ENCODE measurements at places on chromosomes 6 and 20.

- DNase-seq: no peak
Observed at GRCh38 chr20:51461306-51461705, 81.2 kb downstream of the NFATC2 start.

DNA sequence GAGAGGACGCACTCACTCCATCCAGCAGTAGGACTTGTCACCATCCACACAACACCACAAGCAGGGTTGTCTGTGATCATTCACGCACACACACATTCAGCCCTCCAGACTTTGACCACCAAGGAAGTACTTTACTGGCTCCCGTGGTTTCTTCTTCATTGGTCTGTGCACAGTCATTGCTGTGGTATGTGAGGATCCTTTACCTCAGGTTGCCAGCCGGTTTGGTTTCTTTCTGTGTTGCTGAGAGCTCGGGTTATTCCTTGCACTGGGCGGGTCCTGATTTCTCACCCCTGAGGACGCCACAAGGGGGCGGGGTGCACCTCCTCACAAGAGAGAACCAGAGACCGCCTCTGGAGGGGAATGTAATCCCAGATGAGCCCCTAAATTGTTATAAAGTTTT lies 11.2 kb downstream of the SLC35A1 start:
- DNase-seq: no peak

DNA sequence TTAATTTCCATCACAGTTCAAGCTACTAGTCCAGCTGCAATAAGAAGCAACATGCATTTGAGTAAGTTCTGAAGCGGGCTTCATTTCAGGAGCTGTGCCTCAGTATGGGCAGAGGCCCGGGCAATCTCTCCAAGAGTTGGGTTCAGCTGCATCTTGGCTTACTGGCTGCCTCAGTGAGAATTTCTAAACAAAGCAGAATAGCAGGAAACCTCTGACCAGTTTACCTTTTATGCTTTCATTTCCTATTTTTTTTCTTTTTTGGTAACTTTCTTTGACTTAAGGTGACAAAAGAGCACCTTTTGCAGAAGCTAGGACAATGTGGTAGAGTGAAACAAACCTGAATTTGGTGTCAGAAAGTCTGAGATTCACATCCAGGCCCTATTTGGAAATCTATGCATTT lies 51.0 kb upstream of the FBXO30 start:
- DNase-seq: no peak

GRCh38 chr20:32067234-32067821 lies 15.3 kb downstream of the HCK start:
- DNase-seq: no peak

GRCh38 chr20:37529968-37530600 lies 2.4 kb upstream of the BLCAP start:
- DNase-seq: peak; percentile 51

DNA sequence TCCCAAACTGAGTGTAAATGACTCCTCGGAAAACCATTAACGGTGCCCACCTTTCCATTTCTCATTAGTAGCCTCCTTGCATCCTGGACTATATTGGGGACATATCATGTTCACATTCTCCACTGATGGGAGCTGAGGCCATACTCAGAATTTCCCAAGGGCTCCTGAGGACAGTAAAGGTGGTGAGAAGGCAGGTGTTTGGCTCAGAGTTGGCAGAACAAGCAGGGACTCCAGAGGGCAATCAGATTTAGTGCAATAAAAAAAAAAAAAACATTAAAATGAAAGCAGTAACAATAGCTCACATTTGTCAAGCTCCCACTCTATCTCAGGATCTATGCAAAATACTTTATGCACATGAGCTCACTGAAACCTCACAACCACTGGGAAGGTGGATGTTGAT lies 401.4 kb downstream of the MAFB start:
- no peak for DNase-seq

GRCh38 chr20:35604449-35604747 lies 11.2 kb upstream of the SPAG4 start:
- no peak for DNase-seq

DNA sequence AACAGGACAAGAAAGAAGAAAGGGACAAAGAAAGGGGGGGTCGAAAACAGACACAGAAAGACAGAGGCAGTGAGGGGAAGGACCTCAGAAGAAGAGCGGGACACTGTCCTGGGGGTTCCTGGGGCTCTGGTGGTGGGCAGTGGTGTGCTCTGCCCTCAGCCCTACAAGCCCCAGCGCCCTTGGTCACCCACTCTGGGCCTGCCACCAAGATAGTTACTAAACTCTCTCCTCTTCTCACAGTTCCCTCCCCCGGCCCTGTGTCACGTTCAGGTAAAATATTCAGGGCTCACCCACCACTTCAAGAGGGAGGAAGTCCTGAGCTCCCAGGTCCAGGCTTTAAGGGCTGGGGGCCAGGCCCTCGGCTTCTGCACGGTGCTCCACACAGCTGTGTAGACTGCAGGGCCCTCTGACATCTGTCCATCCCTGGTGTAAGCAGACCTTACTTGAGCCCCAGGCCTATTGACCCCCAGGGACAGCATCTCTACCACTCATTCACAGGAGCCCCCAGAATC lies 87.4 kb downstream of the MRPL14 start:
- no peak for DNase-seq

- DNase-seq: no peak
Observed at GRCh38 chr20:18545566-18545965, 21.7 kb upstream of the SMIM26 start.

GRCh38 chr20:35007891-35008290 lies 52.2 kb downstream of the MYH7B start:
- no peak for DNase-seq

- peak; percentile 63 for DNase-seq
Observed at GRCh38 chr6:34272013-34272926, 23.5 kb upstream of the SMIM29 start.

GRCh38 chr6:95994151-95994550 lies 21.6 kb upstream of the FUT9 start:
- DNase-seq: no peak

DNA sequence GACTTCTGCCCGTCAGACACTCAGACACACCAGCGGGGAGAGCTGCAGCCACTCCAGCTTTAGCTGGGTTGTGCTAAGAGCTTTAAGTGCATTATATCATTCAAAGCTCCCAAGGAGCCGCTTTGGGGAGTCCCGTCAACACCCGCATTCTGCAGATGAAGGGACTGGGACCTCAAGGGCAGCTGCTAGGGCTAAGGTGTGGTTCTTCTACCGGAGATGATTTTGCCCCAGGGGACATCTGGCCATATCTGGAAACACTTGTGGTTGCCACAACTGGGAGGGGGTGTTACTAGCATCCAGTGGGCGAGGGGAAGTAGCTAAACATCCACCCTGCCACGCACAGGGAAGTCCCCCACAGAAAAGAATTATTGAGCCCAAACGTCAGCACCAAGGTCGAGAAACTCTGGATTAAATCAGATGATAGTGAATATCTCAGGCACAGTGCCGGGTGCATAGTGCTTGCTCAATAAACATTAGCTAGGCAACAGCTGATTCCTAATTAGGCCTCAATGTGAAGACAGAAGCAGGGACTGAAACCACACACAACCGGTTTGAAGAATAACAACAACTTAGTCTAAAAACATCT lies 29.6 kb downstream of the PMEPA1 start:
- DNase-seq: no peak

DNA sequence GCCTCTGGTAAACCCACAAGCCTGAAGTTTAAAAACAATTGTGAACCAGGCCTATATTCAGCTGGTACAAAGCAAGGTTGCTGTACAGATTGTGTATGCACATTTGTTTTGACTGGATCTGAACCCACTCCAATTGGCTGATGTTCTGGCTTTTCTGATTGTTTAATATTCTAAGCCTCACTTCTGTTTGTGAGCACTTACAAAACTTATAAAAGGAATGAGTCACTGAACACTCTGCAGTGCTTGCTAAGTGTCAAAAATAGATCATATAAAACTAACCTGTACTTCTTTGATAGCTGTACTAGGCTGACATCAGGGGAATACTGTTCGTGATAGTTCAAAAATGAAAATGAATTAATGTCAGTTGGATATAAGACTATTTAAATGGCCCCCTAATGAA lies 12.1 kb downstream of the COL21A1 start:
- no peak for DNase-seq

- DNase-seq: no peak
Observed at GRCh38 chr6:141261672-141262060, 871.1 kb upstream of the GJE1 start.

DNA sequence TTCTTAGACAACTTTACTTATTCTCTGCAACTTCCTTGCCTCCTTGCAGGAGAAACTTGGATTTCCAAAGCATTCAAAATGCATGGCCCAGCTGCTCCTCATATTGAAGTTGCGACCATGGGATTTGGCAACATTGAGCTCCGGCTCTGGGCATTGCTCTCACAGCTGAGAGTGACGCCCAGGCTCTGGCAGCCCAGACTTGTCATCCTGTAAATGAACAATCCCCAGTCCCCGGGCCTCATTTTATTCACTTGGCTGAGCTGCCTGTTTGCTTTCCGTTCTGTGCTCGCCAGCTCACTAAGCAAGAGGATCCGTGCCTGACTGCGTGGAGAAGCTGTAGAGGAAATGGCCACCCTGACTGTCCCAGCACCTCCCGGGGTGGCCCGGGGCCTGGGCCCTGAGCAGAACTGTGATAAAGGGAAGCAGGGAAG lies 119.5 kb upstream of the CD93 start:
- DNase-seq: peak; percentile 88

DNA sequence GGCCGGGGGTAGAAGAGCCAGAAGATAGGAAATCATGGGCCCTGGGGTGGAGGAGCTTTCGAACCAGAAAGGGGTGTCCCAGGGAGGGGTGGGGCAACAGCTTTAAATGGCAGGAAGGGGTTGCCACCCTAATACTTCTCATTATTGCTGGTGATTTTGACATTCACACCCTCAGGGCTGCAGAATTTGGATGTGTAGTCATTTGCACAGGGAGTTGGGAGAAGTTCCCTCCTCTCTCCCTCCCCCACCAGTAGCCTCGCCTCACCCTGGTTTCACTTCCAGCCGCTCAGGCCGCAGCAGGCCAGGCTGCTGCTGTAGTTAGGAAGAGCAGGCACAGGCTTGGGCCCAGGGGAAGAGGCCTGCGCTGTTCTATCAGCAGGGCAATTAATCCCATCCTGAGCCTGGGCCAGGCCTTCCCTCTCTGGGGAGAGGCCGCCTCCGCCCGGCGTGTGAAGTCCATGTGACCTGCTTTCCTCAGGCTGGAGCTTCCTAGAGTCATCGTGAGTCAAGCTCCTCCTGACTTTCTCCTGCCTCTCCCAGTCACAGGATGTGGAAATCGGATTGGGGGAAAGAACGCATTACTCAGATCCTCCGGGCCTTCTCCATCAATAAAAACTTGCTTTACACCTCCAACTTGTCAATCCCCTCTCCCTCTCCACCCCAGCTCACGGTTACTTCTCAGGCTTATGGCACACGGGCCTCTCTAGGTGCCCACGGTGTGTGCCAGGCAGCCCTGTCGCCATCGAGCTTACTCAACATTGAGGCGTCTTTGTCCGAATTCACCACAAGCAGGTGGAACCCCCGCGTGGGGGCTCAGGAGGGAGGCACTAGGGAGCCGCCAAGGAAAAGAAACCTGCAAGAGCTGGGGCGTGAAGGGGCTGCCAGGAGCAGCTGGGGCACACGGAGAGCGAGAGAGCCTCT lies 7.8 kb downstream of the ADTRP start:
- peak; percentile 86 for DNase-seq

DNA sequence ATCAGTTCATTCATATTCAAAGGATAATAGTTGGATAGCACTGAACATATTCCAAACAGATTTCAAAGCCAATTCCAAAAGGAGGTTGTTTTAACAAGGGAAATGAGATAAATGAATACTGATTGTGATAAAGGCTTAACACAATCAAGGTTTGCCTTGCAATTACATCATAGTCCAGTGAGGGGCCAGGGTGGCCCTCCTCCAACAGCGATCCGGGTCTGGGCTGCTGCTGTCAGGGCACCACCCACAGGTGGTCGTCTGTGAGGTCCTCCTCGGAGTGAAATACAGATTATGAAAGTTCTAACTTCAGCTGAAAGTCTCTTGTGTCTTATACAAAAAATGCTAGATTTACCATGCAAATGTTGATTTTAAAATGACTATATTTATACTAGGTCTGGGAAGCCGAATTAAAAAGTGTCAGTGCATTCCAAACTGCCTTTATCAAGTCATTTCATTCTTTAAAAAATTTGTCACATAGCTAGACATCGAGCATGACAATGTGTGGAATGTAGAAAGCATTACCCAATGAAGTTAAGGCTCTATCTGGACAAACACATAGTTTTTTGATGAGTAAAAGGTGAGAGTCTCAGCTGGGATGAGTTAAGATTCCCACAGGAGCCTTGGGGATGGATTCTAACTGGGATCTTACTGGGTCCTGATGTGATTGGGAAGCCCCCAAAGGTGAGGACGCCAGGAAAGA lies 65.9 kb upstream of the SLC22A23 start:
- no peak for DNase-seq

GRCh38 chr6:147905711-147906110 lies 397.2 kb downstream of the SAMD5 start:
- no peak for DNase-seq

- DNase-seq: no peak
Observed at GRCh38 chr6:138647006-138647405, 126.6 kb upstream of the CCDC28A start.

- no peak for DNase-seq
Observed at GRCh38 chr20:34074101-34074760, 37.8 kb downstream of the EIF2S2 start.

GRCh38 chr6:55853008-55854001 lies 22.1 kb downstream of the BMP5 start:
- DNase-seq: no peak

DNA sequence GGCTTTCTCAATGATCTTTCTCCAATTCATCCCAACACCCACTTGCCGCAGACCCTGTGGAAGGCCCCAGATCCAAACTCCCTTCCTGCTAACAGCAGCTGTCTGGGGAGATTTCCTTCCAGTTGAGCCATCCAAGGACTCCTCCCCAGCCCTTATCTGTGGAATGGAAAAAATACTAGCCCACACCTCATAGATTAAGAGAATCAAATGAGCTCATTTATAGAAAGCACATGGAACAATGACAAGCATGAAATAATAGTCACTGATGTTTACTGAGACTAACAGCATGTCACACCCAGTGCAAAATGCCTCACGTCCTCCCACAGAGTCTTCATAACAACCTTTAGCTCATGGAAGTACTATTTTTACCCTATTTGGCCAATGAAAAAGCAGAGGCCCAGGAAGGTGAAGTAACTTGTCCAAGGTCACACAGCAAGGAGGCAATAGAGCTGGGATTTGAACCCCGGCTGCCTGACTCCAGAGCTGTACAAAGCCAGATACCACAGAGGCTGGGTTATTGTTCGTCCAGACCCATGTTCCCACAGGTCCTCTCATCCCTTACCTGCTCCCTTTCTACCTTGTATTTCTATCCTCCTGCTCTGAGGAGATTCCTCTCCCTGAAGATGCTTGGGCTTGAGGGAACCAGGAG lies 23.4 kb upstream of the PTGIS start:
- no peak for DNase-seq

Measured in ascending aorta (tissue), 2 donors.